ENCODE measurements at places on chromosomes 11 and 22.

- peak; percentile 66 for DNase-seq
Measured at GRCh38 chr22:35552196-35552842, 11.7 kb downstream of the RASD2 start.

GRCh38 chr22:46430961-46431838 is 95.7 kb downstream of the TRMU start:
- DNase-seq = no peak

- DNase-seq = no peak
Measured at GRCh38 chr22:20236052-20236717, 31.9 kb downstream of the RTN4R start.

GRCh38 chr11:118126082-118126838 is 26.4 kb downstream of the SCN4B start:
- DNase-seq = no peak

DNA sequence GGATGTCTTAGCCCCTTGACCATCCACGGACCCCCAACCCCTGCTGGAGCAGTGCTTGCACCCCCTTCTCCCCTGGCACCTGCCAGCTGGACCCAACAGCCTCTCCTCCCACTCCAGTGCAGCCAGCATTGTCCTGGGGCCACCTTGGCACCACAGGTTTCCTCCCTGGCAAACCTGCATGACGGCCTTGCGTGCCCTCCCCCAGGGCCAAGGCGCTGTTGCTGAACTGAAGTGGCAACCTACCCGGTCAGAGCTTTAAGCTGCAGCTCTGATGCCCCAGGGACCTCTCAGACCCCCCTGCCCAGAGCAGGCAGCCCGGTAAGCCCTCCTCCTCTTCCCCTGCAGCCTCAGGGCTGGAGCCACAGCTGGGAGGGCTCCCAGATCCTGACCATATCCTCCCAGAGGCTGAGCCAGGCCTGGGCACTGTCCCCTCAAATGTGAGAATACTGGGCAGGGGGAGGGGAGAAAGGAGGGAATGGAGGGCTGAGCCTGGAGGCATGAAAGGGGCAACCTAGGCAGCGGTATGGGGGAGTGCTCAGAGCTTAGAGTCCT is 1.8 kb upstream of the LRRC75B start:
- DNase-seq = no peak

- no peak for DNase-seq
Measured at GRCh38 chr11:37320921-37321320, 722.9 kb upstream of the RAG2 start.

- DNase-seq = no peak
Measured at GRCh38 chr11:116927163-116927974, 89.9 kb upstream of the APOA1 start.

GRCh38 chr11:60781286-60781980 is 3.7 kb upstream of the MS4A10 start:
- no peak for DNase-seq

DNA sequence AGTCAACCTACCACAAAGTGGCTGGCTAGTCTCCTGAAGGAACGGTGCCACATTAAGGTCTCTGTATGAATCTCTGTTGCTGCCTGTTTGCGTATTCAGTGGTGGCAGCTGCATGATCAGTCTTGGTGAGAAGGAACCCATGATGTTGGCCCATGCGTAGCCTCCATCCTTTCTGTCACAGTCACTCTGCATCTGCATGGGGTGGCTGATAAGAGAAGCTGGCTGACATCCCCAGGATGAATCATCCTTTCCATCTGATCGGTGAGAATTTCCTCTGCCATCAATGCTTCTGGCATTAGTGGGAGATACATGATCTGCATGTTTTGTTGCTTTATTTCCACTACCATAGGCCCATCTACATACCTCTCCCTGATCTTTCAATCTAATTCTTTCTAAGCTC is 199.0 kb upstream of the NECTIN1 start:
- no peak for DNase-seq

DNA sequence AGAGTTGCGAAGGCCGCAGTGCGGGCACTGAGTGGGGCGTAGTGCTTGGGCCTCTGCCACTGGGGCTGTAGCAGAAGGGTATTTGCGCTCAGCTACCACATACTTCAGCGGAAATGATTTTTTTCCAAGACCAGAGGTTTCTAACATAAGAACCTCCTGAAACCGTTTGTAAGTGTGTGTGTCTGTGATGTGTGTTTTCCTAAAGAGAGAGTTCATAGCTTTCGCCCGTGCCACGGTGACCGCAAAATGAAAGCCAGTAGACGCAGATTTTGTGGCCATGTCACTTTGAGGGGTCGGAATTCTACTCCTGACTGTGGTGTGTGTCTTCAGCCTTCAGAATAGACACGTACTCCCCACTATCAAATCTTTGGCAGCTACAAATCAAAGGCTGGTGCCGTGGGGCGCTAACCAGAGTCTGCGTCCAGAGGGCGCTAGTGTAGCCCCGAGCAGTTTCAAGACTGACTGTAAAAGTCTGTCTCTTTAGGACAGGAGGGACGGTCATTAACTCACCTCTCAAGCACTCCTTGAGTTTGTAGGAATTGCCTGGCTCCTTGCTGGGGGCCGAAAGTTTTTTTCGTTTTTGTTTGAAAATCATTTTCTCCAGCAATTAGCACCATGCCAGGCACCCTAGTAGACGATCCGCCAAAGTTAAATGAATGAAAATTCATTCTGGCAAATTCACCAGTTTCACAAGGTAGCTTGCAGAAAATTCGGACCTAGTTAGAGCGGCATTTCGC is 2.5 kb upstream of the CALCA start:
- no peak for DNase-seq

GRCh38 chr11:124535552-124536232 is 7.8 kb downstream of the OR8B12 start:
- DNase-seq = no peak

- DNase-seq = no peak
Measured at GRCh38 chr11:64500176-64501013, 90.6 kb upstream of the SLC22A12 start.

DNA sequence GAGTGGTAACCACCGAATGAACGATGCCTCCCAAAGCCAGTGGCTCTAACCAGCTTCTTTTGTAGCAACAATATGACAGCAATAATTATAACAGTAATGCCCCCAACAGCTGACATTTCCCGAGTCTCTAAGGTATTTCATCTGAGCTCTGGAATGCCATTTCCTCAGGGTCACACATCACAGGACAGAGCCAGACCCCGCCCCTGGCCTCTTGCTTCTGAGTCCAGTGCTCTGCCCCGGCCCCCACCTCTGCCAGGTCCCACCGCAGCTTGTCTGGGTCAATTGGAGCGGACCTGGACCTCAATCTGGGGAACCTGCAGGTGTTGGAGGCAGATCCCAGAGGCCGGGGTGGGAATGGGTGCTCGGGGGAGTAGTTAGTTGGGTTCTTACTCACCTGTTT is 63.8 kb downstream of the IGLL1 start:
- DNase-seq = no peak

- no peak for DNase-seq
Measured at GRCh38 chr11:60994541-60995080, 23.1 kb downstream of the CD6 start.

DNA sequence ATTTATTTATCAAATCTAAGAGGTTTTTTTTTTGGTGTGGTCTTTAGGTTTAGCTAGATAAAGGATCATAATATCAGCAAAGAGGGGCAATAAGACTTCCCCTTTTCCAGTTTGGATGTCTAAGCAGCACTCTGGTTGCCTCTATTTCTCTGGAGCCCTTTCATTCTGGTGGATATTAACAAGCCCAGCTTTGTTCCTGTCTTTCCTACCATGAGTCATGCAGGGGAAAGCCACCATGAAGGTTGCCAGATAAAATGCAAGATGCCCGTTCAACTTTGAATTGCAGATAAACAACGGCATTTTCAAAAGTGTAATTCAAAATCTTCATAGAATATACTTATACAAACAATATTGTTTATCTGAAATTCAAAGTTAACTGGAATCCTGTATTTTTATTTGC is 143.6 kb downstream of the ADAMTS15 start:
- peak; percentile 62 for DNase-seq

GRCh38 chr11:118002541-118003423 is 16.6 kb downstream of the IL10RA start:
- no peak for DNase-seq

- DNase-seq = no peak
Measured at GRCh38 chr22:46672731-46673130, 52.5 kb downstream of the GRAMD4 start.
